ENCODE measurements at places on chromosomes 16 and 17. TPM values are rescaled to one million over a fixed set of nuclear protein-coding genes. Genes with fewer than 3 reads are reported as not detected.

Gene PRR14
- total RNA-seq = 63.5 TPM

Gene PMP22
- not detected for total RNA-seq

Gene DYNLL2
- total RNA-seq = 19.5 TPM

DNA sequence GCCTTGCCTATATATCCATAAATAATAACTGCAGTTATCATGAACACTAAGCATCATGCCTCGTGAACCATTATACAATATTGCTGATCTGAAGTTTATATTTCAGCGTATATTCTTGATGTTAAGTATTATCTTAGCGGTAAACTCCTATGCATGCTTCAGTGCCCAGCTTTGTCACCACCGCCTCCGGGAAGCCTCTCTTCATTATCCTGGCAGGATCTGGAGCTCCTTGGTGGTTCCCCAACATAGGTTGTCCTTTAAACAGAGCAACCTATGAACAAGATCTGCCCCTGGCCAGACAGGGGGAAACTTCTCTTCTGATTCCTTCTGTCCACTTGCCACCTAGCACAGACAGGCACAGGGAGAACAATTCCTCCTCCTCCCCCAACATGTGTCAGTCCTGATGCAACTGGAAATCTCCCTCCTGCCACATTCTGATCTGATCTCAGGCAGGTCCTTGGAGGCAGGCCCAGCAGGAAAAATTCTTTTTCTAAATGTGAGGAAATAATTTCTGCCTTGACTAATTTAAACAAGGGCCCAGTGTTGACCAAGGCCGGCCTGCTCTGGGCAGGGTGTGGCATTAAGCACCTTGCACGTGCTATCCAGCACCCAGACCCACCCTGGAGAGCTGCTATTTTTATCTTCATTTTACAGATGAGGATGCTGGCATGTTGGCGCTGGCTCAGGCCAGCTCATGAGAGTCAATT lies 22.4 kb downstream of the SPNS2 start:
- DNase-seq = no peak

DNA sequence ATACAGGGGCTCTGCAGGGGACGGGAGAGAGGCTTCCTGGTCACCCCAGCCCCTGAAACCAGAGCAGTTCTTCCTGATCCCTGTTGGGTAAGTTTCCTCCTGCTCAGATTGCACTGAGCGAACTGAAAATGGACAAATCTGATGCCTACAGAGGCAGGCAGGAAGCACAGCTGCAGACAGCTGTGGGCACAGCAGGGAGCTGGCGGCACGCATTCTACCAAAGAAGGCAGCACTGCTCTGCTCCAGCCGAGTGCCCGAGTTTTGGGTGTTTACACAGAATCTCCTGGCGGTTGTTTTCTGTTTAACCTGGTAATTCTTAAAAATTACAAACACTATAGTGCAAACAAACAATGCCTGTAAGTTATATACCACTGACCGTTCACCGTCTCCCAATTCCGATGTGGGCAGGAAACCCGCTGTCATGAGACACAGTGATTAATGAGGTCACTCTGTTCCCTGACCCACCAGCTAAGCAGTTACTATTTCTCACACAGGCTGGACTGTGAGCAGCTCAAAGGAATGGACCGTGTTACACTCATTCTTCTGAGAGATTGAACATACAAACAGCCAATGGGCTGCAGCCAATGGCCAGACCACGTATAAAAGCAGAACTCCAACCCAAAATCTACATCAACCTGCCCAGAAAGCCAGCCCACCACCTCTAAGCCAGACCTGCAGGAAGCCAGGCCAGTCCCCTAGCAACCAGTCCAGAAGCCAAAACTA lies 25.5 kb downstream of the NSMCE1 start:
- no peak for DNase-seq
